ENCODE measurements at places on chromosomes 12 and 14.

DNA sequence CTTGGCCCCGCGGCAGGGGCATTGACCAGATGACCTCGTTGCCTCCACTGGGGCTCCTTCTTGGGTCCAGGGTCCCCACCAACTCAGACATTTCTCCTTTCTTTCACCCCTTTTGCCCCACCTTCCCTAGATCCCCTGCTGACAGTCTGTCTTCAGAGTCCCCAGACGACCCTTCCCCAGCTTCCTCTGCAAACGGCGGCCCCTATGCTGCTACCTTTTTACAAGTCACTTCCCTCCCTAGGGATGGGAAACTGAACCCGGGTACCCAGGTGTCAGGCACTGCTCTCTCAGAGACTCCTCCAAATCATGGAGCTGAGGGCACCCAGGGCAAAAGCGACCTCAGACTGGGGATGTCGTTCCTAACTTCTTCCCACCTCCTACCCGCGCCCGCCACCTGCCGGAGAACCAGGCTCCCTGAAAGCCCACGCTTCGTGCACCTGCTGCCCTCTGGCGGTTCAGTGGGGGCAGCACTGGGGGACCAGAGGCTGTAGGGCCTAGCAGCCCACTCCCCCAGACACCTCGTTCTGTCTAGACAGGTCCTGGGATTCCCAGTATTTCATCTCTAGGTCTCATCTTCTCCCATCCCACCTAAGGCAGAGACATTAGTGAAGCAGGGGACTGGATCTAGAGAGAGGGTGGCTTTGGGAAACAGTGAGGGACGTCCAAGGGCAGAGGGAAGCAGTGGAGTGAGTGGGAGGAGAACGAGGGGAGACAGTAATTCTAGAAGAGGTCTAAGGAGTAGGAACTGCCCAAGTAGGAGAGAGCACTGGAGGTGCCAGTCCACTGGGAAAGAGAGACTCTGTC is 4.9 kb downstream of the ZNF385A start:
- peak; percentile 92 for DNase-seq

DNA sequence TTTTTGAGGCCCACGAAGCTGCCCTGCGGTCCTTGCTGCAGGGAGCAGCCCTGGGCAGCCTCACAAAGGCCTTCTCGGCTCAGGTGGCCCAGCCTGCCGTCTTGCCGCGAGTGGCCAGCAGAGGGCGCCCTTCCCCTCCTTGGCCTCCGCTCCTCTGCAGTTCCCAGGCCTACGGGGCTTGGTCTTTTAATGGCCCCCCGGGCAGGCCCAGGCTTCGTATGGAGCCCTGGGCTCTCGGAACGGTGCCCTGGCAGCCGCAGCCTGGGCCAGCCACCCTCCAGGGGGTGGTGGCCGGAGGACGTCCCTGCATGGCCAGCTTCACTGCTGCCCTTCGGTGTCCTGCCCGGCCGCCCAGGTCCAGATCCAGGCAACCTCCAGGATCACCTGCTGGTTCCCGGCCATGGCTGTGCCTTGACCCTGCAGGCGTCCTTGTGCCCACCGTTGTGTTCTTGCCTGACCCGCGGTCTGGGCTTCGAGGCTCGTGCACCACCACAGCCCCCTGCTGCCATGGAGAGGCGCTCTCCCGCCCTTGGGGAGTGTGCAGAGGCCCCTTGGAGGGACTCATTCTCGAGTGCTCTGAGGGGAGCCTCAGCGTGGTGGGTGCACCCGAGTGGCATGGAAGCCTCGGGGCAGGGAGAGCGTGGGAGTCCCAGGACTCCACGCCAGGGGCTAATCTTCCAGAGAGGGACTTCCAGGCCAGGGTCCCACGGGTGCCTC is 9.4 kb downstream of the ASPG start:
- no peak for DNase-seq

GRCh38 chr12:72323881-72324280 is 51.7 kb downstream of the TRHDE start:
- no peak for DNase-seq

DNA sequence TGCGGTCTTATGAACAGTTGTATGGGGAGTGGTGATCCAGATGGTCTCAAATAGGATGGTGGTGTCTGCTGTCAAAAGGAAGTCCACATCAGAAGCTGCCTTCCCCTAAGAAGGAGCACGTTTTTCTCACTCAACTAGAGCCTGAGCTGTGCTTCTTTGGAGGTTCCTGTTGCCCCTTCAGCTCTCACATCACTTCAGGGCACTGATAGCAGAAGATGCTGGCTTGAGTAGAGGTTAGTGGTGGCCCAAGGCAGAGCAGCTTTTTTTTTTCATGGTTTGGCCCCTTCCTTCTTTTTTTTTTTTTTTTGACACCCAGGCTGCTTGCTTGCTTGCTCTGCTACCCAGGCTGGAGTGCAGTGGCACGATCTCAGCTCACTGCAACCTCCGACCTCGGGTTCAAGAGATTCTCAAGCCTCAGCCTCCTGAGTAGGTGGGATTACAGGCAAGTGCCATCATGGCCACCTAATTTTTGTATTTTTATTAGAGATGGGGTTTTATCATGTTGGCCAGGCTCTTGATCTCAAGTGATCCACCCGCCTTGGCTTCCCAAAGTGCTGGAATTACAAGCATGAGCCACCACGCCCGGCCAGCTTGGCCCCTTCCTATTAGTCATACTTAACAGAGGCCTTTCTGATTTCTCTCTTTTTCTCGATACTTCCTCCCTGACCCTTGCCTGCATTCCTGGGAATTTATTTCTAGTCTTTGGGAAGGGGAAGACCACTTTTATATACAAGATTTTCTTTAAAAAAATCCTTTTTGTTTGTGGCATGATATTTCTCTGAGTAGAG is 31.6 kb downstream of the KLRD1 start:
- DNase-seq, result no peak

- no peak for DNase-seq
These were observed 62.2 kb downstream of the PPP1R36 start for GRCh38 chr14:64612021-64612380.

- DNase-seq, result no peak
These were observed 5.1 kb upstream of the NUMB start for GRCh38 chr14:73463411-73463810.

- DNase-seq, result no peak
These were observed 2.7 kb downstream of the NCKAP5L start for GRCh38 chr12:49825360-49825970.

DNA sequence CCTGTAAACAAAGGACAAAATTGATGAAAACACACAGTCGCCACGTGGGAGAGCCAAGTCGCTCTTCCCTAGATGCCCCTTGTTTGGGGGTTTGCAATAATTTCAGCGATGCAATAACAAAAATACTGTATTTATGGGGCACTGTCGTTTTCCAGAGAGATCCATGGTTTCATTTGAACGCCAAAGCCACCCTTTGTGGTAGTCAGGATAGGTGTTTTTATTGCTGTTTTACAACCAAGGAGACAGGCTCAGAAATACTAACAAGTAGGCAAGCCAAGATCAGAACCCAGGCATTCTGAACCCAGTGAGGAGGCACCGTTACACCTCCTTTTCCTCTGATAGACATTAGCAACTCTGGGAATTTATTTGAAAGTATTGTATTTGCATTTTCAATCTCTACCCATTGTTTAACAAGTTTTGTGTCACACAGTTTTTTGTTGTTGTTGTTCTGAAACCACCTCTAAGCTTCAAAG is 831 bp upstream of the BTBD7 start:
- DNase-seq, result peak; percentile 17

- DNase-seq, result no peak
These were observed 805.4 kb downstream of the VRK1 start for GRCh38 chr14:97602438-97603117.

DNA sequence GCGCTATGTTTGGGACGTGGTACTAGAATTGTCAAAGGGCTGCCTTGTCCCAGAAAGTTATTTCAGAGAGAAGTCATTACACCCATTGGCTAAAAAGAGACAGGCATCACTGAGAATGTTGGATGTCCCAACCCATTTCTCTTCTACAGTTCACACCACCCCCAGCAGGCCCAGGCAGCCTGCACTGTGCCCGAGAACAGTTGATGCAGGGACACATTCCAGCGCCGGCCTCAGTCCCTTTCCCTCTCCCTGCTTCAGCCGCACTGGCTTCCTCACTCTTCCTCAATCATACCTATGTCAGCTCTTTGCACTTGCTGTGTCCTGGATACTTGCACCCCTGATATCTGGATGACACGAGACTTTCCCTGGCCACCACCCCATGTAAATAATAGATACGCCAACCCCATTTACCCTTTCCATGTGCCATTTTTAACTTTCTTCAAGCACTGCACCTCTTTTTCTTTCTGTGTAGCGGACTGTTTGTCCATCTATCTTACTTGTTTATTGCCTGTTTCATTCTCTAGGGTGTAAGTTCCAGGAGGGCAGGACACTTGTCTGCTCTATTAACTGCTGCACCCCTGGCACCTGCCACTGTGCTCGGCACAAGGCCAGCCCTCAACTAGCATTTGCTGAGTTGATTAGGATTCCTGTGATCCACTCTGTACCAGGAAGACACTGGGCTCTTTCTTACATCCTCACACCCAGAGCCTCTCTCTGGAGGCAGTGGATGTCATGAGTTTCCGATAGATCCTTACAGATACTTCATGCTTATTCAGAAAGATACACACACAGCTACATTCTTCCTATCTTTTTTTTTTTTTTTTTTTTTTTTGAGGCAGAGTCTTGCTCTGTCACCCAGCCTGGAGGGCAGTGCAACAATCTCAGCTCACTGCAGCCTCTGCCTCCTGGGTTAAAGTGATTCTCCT is 76.6 kb upstream of the CEP83 start:
- no peak for DNase-seq

DNA sequence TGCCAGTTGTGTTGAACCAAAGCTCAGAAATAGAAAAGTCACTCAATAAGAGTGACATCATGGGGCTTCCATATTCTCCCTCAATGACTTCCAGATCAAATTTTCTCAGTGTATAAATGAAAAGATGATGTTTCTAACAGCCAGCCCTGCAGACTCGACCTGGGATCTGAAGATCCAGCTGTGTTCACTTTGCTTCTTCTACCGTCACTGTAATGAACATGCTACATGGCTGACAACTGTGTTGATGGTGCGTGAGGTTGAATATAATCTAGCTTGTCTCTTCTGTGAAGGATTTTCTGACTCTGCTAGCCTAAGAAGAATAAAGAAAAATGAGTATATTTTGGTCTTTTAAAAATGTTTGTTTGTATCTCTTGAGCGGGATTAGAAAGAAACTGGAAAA is 577.8 kb downstream of the ETNK1 start:
- no peak for DNase-seq

DNA sequence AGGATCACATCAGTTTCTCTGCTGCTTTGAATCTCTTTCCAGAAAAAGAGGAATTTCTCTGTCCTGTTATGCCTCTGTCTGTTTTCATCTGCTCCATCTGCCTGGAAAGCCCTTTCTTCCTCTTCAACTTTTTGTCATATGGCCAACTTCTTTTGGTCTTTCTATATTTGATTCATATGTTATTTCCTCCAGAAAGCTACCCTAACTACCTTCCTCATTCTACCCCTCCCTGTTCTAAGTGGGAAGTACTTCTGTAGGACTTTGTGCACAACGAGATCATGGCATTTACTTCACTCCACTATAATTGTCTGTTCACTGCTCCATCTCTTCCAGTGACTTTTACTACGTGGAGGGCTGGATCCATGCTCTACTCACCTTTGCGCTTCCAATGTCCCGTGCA is 5.9 kb downstream of the CLEC4D start:
- no peak for DNase-seq

GRCh38 chr14:49212721-49213120 is 373.5 kb downstream of the RPS29 start:
- DNase-seq, result no peak

DNA sequence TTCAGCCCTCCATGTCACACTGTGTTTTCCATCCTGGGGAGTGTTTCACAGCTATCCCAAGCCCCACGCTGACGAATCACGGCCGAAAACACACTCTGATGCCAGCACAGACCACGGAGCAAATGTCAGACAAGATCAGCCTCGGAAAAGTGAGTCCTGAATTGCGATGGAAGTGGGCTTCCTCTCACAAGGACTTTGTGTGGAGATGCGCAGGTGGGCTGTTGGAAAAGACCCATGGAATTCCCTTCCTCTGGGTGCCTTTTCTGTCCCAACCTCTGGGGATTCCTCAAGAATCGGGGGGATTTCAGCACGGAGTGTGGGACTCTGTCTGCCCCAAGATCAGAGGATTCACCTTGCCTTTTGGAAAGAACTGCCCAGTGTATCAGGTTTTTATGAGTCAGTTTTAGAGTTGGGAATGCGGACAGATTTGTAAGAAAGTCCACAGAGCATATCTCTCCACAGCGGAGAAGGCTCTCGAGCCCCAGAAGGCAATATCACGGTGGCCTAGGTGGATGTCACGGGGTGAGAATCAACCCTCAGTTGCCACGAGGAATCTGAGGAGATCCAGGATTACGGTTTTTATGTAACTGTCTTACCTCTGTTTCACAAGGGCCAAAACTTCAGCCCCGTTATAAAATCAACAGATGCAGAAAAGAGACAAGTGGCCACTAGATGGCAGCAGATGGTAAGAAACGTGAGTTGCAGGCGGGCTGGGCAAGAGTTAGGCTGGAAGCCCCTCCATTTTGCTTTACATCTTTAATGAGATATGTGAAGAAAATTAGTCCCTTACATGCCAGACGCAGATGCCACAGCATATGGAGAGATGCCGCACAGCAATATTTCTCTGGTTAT is 201.9 kb downstream of the DAD1 start:
- peak; percentile 88 for DNase-seq

DNA sequence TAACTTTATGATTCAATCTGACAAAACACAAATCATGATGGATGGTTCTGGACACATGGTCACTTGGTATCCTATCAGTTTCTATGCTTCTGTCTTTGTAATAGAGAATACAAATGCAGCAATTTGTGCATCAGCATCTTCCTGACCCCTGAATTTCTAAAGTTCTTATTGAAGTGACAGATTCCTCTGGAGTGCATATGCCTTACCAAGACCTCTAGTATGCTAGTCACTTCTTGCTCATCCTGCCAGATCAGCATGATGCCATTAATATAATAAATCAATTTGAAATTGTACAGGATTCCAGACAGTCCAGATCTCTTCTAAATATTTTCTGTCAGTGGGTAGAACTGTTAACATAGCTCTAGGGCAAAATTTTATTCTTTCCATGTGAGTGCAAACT is 40.6 kb upstream of the GLIPR1 start:
- no peak for DNase-seq

DNA sequence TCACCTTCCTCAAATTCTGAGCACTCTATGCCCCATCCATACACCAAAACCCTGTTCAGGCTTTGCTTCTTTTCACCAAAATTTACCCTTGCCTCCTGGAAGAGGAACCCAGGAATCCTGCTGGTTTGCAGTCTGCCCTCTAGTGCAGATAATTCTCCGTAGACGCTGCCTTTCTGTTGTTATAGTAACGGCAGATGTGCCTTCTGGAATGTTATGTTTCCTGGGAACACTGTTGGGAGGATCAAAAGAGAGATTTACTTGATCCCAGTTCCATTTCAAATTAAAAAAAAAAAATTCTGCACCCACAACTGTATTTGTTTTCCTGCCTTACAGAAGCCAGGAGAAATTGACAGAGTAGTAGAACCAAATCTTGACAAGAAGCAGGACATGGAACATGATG is 104.2 kb upstream of the RMST start:
- no peak for DNase-seq

Data from left kidney (tissue), 8 donors.